ENCODE measurements at places on chromosomes 5 and 9.

DNA sequence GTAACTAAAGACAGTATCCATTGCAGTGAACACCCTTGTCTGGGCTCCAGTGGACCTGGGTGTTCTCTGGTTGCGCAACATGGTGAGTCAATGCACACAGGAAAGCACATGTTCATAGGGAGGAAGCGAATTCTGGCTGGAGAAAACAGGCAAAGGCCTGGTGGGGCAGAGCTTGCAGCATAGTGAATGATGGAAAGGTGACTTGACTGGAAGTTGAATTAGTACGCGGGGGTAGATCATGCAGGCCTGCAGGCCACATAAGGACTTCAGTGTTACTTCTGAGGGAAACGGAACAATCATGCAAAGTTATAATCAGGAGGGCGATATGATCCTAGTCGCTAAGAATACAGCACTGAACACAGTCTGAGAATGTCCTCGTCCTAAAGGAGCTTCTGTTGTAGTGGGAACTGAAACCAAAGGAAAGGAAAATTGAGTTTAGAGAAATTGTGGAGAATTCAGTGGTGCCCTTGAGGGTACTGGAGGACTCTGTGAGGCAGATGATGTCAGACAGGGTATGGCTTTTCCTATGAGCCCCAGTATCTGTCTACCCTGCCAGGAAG lies 71.9 kb upstream of the RANBP3L start:
- DNase-seq, result no peak

DNA sequence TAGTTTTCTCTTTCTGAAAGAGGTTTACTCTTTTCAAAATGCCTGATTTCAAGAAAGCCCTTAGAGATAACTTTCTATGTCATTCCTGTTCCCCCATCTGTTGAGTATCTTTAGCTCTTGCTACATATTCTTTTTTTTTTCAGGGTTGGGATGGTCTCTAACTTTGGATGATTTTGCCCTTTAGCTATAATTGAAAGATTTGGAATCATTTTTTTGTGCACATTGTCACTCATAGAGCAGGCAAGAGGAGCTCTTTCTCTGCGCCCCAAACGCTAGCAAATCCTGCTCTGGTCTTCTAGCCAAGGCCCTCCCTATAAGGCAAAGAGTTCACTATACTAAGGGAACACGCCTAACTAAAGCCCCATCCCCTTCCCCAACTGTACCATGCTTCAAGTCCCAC lies 316.9 kb downstream of the TMEM232 start:
- DNase-seq, result no peak

GRCh38 chr5:143110591-143110990 lies 292.9 kb downstream of the NR3C1 start:
- DNase-seq, result no peak

GRCh38 chr5:109946610-109947009 lies 256.9 kb downstream of the MAN2A1 start:
- DNase-seq, result no peak

GRCh38 chr5:58842852-58843251 lies 260.0 kb downstream of the RAB3C start:
- DNase-seq, result no peak

GRCh38 chr5:176388003-176388443 lies 375 bp downstream of the NOP16 start:
- DNase-seq, result peak; percentile 23

GRCh38 chr5:69450116-69450515 lies 35.2 kb downstream of the MARVELD2 start:
- DNase-seq, result no peak

DNA sequence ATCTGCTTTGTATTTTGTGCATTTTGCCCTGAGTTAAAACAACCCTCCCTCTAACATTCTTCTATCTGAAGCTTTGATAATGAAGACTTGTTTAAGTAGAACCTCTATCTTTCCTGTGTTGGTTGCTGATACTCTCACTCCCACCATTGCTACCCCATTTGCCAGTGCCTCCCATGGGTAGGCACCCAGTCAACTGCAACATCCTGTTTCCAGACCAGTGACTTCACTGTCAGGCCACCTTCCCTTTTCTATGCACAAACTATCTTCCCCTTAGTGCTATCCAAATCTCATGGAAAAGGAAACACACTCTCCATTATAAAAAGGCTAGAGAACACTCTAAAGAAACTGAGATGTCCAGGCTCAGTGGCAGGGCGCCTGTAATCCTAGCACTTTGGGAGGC lies 5.6 kb upstream of the IARS1 start:
- no peak for DNase-seq

DNA sequence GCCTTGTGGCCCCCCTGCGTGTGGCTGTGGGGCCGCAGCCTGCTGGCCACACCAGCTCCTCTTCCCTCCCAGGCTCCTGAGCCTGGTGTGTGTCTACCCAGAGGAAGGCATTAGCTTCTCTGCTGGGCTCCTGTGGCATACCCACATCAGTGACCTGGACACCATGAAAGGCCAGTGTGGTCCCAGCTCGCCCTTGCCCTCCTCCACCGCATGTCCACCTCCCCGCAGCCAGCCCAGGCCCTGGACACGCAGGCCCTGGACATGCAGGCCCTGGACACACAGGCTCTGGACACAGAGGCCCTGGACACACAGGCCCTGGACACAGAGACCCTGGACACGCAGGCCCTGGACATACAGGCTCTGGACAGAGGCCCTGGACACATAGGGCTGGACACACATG lies 153.4 kb upstream of the PPP1R26 start:
- no peak for DNase-seq

DNA sequence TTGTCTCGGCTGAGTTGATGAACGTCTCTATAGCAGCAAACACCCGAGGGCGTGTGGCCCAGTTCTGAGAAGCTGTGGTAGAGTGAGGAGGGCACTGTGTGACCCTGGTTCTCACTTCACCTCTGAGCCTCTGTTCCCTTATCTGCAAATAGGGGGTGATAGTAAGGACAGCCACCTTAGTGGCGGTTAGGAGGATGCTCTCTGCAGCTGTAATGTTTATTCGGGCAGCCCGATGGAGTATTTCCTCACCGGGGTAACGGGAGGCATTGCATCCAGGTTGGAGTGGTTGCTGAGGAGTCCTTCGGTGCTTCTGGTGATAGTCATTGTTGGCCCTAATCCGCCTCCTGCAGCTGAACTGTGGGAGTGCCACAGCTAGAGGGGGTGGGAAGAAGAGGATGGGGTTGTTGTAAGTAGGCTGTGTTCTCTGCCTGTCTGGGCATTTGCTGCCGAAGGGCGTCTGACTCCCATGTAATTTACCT lies 13.9 kb downstream of the PRRC2B start:
- DNase-seq, result peak; percentile 75

- DNase-seq, result no peak
Observed at GRCh38 chr5:943201-943917, 50.7 kb downstream of the TRIP13 start.

DNA sequence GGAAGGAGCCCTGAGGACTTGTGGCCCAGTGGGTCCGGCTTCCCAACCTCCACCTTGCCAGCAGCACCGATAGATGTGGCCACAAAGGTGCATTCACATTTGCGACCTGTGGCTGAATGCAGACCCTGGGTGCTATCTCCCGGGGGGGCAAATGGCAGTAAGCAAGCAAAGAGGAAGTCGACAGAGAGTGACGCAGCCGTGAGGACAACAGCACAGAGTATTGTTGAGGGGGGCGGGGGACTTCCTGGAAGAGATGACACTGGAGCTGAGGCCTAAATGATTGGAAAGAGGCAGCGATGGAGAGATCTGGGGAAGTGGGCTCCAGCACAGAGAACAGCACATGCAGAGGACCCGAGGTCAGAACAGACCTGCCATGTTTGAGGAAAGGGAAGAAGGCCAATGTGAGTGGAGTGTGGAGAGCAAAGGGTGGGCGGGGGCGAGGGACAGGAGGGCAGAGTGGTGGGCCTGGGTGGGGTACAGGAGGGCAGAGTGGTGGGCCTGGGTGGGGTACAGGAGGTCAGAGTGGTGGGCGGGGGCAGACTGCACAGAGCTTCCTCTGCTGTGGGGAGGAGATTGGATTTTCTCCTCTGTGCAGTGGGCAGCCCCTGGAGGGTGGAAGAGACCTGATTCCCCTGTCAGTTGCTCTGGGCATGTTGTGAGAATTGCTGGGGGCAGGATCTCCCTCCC lies 42.6 kb downstream of the ADAMTS2 start:
- DNase-seq, result no peak

DNA sequence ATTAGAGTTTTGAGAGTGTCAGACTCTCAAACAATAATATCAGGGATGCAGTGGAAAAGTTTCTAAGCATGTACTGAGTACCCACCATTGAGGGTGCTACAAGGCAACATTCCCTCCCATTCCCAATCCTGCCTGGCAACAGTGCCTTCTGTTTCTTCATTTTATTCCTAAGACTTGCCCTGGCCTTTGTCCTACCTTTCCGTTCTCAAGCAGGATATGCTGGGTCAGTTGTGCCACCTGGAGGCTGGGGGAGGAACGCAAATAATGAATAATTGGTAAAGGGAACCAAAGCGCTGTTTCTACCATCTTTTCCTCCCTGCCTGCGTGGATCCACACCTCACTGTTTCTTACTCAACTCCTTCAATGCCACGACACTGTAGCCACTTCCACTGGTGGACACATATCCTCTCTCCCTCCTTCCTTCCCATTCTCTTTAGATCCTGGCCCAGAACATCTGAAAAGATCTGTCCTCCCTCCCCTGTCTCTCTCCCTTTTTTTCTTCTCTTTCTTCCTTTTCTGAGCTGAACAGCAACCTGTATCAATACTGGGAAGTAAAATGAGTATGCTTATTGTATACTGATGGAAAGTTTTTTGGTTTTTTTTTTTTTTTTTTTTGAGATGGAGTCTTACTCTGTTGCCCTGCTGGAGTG lies 149.5 kb downstream of the C9orf152 start:
- peak; percentile 90 for DNase-seq

DNA sequence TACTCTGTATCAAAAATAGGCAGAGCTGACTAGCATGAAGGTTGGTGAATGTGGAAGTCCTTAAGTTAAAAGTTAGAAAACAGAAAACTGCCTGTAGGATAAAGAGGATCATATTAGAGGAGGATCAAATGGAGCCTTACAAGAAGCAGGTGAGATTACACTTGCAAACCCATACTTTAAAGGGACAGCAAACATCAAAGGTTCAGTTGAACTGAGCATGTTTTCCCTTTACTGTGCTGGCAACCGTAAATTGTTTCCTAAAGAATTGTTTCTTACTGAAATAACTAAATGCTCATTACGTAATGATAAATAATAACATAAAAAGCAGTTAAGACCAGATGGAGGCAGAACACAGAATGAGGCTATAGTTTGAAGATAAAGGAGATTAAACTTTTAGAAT lies 465.3 kb upstream of the FTMT start:
- DNase-seq, result no peak

DNA sequence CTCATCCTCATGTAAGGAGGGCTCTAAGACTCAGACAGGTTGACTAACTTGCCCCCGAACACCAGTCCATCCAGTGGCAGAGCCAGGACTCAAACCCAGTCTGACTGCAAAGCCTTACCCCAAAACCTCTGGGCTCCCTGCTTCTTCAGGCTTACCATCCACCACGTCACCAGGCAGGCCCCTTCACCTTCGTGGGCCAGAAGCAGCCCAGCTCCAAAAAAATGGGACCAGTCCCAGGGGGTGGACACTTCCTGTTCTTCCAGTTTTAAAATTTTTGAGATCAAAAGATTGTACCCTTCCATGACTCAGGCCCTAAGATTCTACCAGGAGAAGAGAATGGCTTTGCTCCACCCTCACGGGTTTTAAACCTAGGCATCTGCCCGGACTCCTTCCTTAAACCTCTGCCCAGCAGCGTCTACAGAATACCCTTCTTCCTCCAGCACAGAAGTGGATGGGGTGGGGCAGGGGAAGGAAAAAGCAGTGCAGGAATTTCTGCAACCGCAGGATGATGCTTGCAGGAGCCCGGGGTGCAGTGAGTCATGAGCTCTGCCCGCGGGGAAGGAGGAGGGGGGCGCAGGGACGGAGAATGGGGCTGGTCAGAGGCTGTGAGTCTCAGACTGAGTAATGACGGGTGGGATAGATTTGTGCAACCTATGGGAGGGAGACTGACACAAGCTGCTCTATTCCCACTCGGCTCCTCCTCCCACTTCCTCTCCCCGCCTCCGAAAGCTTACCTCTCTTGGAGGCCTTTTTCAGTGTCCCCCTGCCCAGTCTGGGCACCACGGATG lies 50.4 kb upstream of the STXBP1 start:
- DNase-seq, result peak; percentile 90

- no peak for DNase-seq
Observed at GRCh38 chr5:169354921-169355320, 54.0 kb upstream of the SLIT3 start.
